Fibroblast of skin of right biceps (primary cell): ENCODE measurements at places on chromosomes 7 and 10.

DNA sequence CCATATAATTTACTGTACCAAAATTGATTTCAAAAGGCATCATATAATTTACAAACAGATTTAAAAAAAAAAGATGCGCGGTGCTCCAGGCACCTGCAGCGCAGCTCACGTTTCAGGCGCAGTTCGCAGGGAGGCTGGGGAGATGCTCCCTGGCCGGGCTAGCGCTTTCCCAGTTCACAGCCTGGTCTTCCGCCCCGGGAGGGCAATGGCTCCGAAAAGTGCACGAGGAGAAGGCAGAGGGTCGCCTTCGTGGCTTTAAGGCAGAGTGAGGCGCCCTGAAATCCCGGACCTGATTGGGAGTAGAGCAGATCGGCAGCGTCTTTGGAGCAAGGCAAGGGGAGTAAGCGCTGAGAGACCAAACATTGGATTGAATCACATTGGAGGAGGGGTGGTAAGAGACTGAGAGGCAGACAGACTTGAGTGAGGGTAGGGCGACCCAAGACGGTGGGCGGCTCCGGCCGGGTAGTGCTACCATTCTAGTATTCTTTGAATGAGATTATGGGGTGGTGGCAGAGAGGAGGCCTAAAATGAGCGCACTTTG is 1.5 kb downstream of the NEUROG3 start:
- no peak for DNase-seq

GRCh38 chr10:74377476-74377875 is 226.5 kb downstream of the ADK start:
- DNase-seq: no peak

DNA sequence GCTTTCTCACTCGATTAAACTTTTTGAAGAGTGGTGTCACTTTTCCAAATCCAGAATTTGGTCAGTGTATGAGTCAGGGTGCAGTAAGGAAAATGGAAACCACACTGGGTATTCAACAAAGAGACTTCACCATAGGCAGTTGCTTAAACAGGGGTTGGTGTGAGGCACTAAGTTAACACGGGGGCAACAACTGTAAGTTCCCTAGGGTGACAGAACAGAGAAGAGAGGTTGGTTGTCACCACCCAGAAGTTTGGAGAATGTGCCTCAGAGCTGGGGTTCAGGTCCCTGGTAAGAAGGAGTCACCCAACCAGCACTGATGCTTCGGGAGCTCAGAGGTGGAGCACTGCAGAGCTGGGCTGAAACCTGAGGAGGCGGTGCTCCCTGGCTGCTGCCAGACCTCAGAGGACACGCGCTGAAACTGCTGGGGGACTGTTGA is 170.4 kb downstream of the ARID5B start:
- DNase-seq: peak; percentile 79

DNA sequence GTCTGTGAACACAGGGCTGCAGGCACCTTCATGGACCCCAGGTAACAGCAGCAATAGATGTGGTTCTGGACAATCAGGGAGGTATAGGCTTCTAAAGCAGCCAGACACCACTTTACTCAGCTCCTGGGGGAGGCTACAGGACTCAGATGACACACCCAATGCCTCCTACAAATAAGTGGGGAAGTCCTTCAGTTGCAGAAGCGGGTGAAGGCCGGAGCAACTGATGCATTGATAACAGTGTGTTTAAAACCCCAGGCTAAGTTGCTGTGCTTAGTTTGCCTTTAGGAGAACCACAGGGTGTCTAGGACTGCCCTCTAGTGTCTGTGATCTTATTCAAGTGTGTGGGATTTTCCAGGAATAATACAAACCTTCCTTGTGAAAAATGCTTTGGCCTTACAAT is 5.9 kb upstream of the ITGA8 start:
- peak; percentile 69 for DNase-seq

DNA sequence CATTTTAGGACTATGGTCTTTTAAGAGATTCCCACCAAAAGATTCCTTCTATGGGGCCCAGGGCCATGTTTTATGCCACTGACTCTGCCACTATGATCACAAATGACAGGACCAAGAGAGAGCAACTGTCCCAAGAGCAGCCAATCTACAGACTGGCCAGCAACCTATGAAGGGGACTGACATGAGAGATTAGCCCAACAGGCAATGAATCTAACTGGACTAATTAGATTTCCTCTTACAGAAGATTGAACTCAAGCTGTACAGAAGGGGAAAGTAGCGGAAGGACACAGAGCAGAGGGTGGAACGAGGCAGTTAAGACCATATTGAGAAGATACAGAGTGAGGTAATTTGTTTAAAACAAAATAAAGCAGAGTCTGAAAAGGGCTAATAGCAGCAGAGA is 25.8 kb downstream of the ZNF800 start:
- no peak for DNase-seq

GRCh38 chr10:96684826-96685225 is 35.5 kb downstream of the PIK3AP1 start:
- no peak for DNase-seq

DNA sequence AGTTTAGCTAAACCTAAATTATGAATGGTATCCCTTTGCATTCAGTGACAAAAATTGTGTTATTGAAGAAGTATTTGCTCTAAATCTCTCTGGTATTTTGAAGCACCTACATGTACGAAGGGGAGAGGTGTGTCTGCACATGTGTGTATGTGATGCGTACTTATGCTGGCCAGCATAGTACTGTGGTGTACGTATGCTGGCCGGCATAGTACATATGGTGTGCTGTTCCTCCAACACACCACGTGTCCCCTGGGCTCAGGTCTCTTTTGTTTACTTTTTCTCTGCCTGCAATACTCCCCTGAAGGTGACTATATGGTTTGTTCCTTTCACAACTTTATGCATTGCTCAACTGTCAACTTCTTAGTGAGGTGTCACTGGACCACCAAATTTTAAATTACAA is 360.3 kb downstream of the CRPPA start:
- DNase-seq: no peak

GRCh38 chr7:78125884-78126283 is 327.3 kb downstream of the PHTF2 start:
- no peak for DNase-seq

GRCh38 chr10:86863484-86863842 is 94.0 kb downstream of the MMRN2 start:
- DNase-seq: no peak

DNA sequence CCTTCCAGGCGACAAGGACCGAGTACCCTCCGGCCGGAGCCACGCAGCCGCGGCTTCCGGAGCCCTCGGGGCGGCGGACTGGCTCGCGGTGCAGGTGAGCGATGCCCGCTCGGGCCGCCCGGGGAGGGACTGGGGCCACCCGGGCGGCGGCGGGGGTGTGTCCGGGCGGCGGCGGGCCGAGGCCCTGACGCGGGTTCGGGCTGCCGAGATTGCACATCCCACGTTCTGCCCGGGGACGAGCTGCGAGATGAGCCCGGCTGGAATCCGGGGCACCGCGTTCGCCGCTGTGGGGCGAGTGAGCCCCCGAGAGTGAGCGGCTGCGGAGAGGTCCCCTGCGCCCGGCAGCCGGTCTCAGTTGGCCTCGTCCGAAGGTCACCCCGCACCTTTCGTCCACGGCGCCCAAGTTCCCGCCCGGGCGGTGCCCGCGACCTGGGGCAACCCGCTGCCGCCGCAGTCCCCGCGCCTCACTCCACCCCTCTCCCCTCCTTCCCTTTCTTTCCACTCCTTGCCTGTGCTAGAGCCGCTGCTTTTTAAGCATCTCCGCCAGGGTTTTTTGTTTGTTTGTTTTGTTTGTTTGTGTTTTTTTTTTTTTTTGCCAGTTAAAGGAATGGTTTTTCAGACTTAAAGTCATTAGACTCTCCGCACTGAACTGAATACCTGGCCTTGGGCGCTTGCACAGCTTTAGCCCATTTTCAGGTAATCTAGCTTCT is 515 bp downstream of the RALA start:
- peak; percentile 33 for DNase-seq

DNA sequence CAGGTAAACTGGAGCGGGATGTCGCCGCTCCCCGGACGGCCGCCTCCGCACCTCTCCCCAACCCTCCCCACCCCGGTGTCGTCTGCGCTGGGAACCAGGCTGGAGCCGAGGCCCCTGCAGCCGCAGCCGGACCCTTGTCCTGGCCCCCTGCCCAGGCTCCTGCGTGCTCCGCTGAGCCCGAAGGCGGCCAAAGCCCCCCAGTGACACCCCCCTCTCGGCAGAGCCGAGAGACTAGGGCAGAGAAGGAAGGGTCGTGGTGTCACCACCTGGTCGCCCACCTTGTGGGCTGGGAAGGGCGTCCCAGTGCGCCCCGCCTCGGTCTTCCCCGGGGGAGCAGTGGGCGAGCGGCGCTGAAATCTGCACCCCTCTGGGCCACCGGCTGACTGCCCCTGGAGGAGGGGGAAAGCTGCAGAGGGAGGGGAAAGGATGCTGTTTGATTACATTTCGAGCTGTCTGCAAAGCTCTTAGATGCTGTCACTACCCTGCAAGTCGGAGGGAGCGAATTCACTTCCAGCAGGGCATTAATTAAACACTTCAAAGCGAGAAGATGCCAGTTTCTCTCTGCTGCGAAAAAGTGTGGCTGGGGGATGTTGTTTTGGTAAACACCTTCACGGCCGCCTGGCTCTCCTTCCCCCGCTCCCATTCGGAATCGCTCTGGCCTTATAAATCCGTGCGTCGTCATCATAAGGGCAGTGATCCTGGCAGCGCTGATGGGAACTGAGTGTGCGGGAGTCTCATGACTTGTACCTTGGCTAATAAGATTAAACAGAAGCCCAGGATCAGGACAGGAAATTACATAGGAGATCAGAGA is 622 bp downstream of the DYNC1I1 start:
- DNase-seq: no peak

- no peak for DNase-seq
These were observed 45.9 kb downstream of the TMEM270 start for GRCh38 chr7:73906874-73907273.

- DNase-seq: no peak
These were observed 26.4 kb downstream of the ITGB1 start for GRCh38 chr10:32931593-32931992.

- peak; percentile 36 for DNase-seq
These were observed 3.1 kb downstream of the PARD3 start for GRCh38 chr10:34811968-34812514.

GRCh38 chr7:73723813-73724212 is 4.3 kb upstream of the STX1A start:
- no peak for DNase-seq

GRCh38 chr10:50510517-50511473 is 113.0 kb downstream of the SGMS1 start:
- DNase-seq: no peak

DNA sequence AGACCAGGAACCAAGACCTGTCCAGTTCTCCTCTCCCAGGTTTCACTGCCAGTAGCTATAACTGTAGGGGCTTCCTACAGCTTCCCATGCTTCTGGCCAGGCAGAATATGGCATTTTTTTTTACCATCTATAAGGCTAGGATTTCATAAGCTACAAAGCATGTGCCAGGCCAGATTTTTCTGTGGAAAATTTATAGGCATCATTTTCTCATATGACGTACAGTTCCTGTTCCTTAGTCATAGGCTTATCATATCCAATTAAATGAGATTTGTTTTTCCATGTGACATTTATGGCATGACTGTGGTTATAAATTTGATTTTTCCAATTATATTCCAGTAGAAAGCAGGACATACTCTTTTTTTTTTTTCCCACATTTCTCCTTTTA is 208.6 kb upstream of the NPY start:
- no peak for DNase-seq

GRCh38 chr10:50572017-50572491 is 51.7 kb downstream of the SGMS1 start:
- DNase-seq: no peak

- peak; percentile 98 for DNase-seq
These were observed 7.6 kb upstream of the ADAMTS14 start for GRCh38 chr10:70664702-70665195.

GRCh38 chr7:111954474-111955381 is 251.5 kb downstream of the DOCK4 start:
- DNase-seq: no peak

- DNase-seq: peak; percentile 60
These were observed 37.7 kb downstream of the ASB13 start for GRCh38 chr10:5628451-5629302.

GRCh38 chr10:46518028-46518725 is 38.3 kb downstream of the GPRIN2 start:
- DNase-seq: no peak

DNA sequence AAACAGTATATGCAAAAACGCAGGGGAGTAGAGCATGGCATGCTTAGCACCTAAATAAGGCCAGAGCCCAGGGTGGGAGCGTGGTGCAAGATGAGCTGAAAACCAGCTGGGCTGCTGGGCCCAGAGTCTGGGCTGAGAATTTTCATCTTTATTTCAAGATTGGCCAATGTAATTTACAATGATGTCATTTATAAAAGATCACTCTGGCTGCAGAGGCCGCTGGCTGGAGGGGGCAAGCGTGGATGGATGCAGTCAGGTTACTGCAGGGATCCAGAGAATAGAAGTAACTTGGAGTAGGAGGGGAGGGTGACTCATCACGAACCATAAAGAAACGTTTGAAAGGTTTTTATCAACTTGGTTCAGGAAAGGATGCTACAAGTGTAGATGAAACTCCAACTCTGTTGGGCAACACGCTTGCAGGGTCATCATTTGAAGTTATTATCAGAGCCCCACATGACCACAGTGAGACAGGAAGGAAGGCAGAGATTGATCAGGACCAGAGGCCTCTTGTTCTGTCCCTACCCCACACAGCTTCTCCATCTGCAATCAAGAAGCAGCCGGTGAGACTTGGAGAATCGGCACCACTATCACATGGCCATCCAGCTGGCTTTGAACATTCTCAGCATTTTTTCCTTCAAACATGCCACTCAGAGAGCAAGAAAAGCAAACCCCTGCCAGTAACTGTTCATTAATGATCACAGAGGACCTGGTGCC is 49.2 kb downstream of the ODAD2 start:
- no peak for DNase-seq

DNA sequence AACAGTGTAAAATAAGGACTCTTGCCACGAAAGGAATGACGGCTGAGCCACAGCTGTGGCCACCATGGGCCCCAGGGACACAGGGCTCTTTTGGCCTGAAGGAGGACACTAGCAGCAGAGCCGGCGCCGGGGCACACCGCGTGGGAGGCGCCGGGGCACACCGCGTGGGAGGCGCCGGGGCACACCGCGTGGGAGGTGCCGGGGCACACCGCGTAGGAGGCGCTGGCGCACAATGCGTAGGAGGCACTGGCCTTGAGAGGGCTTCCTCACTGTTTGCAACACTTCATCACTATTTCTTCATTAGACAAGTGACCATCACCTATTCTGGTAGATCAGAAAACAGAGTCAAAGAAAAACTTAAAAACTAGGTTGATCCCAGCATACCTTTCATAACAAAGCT is 23.4 kb downstream of the ESYT2 start:
- DNase-seq: no peak

- peak; percentile 92 for DNase-seq
These were observed 521.0 kb downstream of the KIF20B start for GRCh38 chr10:90222372-90222771.

DNA sequence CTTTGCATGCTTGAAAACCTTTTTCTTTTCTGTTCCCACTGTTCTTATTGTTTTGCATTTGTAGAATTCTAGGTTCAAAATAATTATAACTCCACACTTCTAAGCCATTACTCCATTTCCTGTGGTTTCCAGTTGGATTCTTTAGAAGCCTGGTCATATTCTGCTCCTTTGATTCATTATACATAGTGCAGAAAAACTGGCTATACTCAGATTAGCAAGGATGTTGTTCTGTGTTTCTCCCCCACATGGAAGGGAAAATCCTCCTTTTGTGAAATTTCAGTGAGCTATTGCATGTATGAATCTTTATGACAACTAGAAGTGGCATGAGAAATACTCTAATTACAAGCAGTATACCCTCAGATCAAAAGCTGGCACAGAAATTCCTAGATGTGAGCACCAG is 79.5 kb downstream of the SLC13A1 start:
- peak; percentile 48 for DNase-seq
